ENCODE measurements at places on chromosomes 12 and 14. TPM values are rescaled to one million over a fixed set of nuclear protein-coding genes. Genes with fewer than 3 reads are reported as not detected.

Gene EGLN3
- under 0.01 TPM for total RNA-seq

Gene VSX2
- not detected for total RNA-seq

Gene HEATR5A
- 49.7 TPM for total RNA-seq

Gene NPFF
- not detected for total RNA-seq

Gene PARPBP
- total RNA-seq, result 31.2 TPM

Gene ALG10
- total RNA-seq, result 4.6 TPM

Gene EMP1
- 219 TPM for total RNA-seq

Gene IAPP
- total RNA-seq, result not detected

Gene AGAP2
- total RNA-seq, result 0.29 TPM

Gene PPFIA2
- not detected for total RNA-seq

Gene PTPRQ
- total RNA-seq, result 0.22 TPM

Gene LGR5
- total RNA-seq, result not detected

Gene NRL
- 0.72 TPM for total RNA-seq

Gene DTX1
- total RNA-seq, result under 0.01 TPM

Gene KRT86
- not detected for total RNA-seq

Gene SLC24A4
- not detected for total RNA-seq
